OCI-LY7 (cell line): ENCODE measurements at places on chromosomes 12 and 14.

DNA sequence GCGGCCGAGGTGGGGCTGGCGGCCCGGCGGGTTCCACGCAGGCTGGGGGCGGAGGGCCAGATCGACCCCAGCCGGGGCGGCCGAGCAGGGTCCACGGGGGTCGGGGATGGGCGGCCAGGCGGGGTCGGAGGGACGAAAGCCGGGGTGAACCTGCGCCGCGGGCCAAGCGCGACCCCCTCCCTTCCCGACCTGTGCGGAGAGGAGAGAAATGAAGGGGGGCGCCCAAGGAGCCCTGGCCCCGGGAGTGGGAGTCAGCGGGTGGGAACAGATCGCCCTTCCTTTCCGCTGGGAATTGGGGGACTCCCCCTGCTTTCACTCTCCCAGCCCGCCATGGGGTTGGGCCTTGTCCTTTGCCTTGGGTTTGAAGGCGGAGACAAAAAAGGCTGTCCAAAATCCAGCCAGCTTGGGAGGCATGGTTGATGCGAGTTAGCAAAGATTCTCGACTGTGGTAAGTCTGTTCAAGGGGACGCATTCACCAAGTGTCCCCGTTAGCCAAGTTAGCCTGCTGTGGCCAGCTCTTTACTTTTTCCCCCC, 559 bp upstream of the CKAP4 start:
- peak; percentile 49 for DNase-seq

- no peak for DNase-seq
Observed at GRCh38 chr14:81285245-81285644, 64.5 kb upstream of the GTF2A1 start.

DNA sequence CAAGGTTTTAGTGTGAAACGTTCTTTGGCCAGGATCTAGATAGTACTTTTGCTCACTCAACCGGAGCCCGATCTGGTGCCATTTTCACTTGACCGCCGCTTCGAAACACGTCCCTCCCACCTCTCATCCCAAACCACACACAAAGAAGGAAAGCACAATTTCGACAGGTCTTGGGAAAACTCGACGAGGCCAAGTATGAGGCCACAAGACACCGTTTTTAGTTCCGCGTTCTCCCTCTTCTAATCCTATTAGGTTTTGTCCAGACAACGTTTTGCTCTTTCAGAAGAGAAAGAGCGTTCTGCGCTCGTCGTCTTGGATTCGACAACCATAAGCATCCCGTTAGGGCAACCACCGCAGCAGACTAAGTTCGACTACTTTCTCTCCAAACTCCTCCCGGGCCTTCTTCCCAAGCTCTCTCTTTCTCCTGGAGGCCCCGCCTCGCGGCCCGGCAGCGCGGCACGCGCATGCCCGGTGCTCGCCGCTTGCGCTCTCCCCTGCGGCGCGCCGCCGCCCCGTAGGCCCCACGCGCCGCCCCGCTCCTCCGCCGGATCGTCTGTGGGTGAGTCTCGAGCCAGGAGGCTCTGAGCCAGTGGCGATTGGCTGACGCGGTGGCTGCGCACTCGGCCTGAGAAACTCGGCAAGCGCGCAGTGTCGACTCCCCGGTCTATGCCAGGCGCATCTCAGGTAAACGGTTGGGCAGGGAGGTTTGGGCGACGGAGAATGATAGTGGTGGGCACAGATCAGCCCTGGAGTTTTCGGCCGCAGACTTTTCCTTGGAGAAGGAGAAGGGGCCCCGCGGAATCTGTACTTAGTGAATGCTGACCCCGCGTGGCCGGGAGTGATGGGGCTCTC, at the start of gene MIPOL1:
MIPOL1 (plus strand) TSS at position 517 of the 852 bp plus-strand sequence. CDS start 49,952 bp downstream, outside the sequence.
- no peak for DNase-seq

GRCh38 chr12:31507966-31508365, 83.0 kb downstream of the DENND5B start:
- no peak for DNase-seq

DNA sequence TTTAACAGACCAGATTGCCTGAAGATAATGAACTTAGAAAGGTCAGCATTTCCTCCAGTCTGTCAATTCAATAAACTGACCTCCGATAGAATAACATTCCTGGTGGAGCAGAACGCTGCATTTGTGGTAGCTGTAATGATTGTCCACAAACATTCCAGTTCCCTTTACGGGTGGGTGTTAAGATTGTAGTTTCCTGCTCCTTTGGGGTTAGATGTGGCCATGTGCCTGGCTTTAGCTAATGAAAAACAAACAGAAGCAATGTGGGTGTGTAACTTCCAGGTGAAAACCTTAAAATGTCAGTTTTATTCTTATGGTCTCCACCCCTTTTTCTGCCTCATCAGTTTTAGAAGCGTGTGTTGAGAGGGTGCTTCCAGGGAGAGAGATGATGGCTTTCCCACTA, 217.3 kb upstream of the CRY1 start:
- no peak for DNase-seq

DNA sequence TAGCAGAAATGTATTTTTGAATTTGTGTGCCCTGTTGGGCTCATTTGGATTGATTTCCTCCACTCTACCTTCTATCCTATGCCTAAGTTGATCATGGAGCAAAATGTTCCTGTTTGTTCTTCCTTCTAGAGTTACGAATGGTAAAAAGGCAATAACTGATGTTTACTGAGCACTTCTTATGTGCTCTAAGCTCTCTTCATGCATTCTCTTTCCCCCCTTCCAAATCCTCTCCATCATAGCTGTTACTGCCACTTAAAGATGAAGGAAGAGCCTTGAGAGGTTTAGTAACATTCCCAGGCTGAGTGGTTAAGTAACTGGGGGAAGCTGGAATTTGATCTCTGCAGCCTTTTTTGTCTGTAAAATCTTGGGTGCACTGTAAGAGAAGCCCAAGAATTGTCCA, 60.1 kb downstream of the CHST11 start:
- DNase-seq = no peak

DNA sequence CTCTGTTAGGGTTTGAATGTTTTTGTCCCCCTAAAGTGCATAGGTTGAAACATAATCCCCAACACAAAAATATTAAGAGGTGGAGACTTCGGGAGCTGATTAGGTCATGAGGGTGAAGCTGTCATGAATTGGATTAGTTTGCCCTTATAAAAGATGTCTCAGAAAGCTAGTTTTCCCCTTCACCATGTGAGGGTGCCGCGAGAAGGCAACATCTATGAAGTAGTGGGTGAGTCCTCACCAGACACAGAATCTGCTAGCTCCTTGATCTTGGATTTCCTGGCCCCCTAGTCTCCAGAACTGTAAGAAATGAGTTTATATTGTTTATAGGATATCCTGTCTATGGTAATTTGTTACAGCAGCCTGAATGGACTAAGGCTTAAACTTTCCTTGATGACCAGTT, 301.5 kb upstream of the ATP2B1 start:
- DNase-seq = no peak

- no peak for DNase-seq
Observed at GRCh38 chr12:118342090-118342489, 30.6 kb downstream of the TAOK3 start.

DNA sequence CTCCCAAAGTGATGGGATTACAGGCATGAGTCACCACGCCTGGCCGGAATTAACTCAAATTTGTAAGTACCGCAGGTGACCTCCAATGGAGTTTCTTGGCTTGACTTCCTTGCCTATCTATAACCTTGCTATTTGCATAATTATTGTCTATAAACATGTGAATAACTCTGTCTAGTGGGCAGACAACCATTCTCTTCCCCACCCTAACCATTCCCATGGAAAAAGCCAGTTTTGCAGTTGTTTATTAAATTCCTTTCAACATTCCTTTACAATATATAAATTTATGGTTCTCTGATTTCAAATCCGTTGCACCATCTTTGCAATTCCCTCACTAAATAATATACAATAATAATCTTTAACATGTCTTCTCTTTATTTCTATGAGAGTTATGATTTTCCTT, 61.0 kb upstream of the ZDHHC17 start:
- DNase-seq = no peak

DNA sequence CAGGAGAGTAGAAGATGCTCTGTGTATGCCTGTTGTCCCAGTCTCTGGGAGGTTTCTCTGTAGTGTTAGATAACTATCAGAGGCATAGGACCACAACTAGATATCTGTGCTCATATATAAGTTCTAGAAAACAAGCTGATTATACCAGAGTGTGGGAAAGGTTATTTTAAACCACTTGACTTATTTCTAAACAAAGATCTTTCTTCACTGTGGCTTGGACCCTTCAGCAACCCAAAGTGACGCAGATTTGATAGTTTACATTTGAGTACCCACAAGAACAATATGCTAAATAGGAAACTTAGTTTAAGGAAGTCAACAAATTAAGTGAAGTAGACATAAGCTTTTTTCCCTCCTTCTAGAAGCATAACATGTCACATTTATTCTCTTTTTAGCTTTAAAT, 41.3 kb downstream of the RIC8B start:
- no peak for DNase-seq

DNA sequence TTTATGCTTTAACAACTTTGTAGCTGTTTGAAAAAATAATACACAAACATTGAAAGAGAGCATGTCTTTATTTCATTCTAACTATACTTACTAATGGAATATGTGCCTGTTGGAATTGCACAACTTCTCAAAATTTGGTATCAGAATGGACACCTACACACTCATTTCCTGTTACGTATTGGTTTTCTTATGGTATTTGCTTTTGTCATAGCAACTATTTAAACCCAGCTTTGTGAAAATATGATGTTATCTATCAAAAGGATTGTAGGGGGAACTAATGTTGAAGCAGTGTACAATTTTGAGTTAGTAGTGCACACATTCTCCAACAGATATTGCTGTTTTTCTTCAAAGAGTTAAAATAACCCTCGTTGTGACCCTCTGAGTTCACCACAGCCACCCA, 52.6 kb downstream of the RBMS2 start:
- no peak for DNase-seq

DNA sequence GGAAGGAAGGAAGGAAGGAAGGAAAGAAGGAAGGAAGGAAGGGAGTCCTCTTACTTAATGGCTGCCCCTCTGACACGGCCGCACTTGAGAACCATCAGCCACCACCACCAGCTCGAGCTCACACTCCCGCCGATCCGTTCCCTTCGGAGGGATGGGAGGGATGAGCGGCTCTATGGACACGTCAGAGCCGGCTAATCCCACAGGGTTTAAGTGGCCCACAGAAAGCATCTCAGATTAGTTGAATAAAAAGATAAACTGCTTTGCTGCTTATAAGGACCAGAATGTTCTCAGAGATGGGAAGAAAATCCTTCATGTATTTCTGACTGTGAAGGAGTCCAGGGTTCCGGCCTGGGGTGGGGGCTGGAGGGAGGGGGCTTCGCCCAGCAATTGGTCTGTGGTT, 31.1 kb downstream of the PRIMA1 start:
- no peak for DNase-seq

GRCh38 chr12:87196321-87196720, 832.9 kb downstream of the C12orf50 start:
- no peak for DNase-seq

GRCh38 chr12:45655186-45655585, 74.3 kb upstream of the ARID2 start:
- peak; percentile 11 for DNase-seq
